ENCODE measurements at places on chromosomes 6 and 20. TPM values are rescaled to one million over a fixed set of nuclear protein-coding genes. Genes with fewer than 3 reads are reported as not detected.

STMN3 gene
- total RNA-seq: 4.6 TPM

BTN1A1 gene
- not detected for total RNA-seq

RALY gene
- total RNA-seq: 82.6 TPM

SLC35F1 gene
- not detected for total RNA-seq

RAMACL gene
- 0.88 TPM for total RNA-seq

COL21A1 gene
- 4.9 TPM for total RNA-seq

SLC22A3 gene
- 8.0 TPM for total RNA-seq

TEAD3 gene
- total RNA-seq: 21.7 TPM

GPR63 gene
- 0.32 TPM for total RNA-seq

ALDH8A1 gene
- 0.16 TPM for total RNA-seq

HIVEP2 gene
- 12.2 TPM for total RNA-seq

KIAA1755 gene
- total RNA-seq: 0.32 TPM

HLA-DOB gene
- total RNA-seq: 0.52 TPM

MOXD1 gene
- 31.4 TPM for total RNA-seq
